GDM1 (cell line): ENCODE measurements at places on chromosomes 1 and 21.

DNA sequence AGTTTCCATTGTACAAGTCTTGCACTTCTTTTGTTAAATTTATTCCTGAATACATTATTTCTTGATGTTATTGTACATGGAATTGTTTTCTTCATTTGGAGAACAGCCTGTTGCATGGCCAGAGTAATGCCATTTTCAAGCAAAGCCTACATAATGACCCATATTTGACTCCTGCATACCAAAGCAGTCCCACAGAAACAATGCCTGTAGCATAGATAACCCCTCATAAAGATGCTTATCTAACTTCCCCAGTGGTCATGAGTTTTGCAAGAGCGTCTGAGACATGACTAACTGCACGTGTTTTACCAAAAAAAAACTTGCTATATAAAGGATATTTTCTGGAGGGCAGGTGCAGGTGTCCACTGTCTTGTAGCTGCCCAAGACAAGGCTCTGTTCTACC, 30.3 kb upstream of the RLF start:
- DNase-seq, result peak; percentile 21

- DNase-seq, result no peak
Observed at GRCh38 chr21:35231090-35231489, 182.0 kb upstream of the RUNX1 start.

- DNase-seq, result no peak
Observed at GRCh38 chr1:229238674-229239415, 32.1 kb upstream of the RAB4A start.

GRCh38 chr21:29920938-29921337, 18.9 kb downstream of the GRIK1 start:
- no peak for DNase-seq

GRCh38 chr1:68347415-68347814, 102.3 kb downstream of the RPE65 start:
- DNase-seq, result no peak

DNA sequence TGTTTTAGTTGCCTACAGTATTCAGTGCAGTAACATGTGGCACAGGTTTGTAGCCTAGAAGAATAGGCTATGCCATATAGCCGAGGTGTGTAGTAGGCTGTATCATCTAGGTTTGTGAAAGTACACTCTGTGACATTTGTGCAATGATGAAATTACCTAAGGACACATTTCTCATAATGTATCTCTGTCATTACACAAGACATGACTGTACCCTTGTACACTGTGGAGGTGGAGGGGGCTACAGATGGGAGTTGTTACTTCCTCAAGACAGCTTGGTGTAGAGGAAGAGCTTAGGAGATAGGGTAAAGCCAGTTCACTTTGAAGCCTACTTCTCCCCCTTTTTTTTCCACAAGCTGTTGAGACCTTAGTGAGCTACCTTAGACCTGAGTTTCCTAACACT, 59.7 kb upstream of the RAVER2 start:
- DNase-seq, result no peak

DNA sequence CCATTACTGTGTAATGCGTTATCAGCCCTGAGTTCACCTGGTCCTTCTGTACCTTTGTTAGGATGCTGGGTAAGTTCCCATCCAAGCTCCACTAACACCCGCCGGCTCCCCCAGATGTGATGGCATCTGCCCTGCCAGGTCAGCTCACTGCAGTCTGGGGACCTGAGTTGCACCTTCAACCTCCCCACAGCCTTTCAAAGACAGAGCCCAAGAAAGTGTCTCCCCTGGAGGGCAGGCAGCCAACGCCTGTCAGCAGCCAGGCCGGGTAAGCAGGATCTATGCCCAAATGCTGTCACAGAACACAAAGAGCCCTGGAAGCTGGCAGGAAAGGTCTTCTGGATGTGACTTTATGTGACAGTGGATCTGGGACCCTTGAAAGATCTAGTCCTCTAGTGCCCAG, 13.7 kb downstream of the MRAP start:
- no peak for DNase-seq

GRCh38 chr1:194298007-194298598, 1111.7 kb upstream of the B3GALT2 start:
- DNase-seq, result no peak

DNA sequence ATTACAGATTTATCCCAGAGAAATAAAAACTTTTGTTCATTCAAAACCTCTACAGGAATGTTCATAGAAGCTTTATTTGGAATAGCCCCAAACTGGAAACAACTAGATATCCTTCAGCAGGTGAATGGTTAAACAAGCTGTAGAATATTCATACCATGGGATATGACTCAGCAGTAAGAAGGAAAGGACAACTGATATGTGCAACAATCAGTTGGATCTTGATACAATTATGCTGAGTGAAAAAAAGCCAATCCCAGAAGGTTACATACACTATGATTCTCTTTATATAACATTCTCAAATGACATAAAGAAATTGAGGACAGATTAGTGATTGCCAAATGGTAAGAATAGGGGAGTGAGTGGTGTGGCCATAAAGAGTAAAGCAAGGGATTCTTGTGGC, 376.7 kb downstream of the S1PR1 start:
- DNase-seq, result no peak
